ENCODE measurements at places on chromosomes 16 and 17.
A peak's percentile ranks its signal among the peaks of the same experiment; 100 is the strongest.

DNA sequence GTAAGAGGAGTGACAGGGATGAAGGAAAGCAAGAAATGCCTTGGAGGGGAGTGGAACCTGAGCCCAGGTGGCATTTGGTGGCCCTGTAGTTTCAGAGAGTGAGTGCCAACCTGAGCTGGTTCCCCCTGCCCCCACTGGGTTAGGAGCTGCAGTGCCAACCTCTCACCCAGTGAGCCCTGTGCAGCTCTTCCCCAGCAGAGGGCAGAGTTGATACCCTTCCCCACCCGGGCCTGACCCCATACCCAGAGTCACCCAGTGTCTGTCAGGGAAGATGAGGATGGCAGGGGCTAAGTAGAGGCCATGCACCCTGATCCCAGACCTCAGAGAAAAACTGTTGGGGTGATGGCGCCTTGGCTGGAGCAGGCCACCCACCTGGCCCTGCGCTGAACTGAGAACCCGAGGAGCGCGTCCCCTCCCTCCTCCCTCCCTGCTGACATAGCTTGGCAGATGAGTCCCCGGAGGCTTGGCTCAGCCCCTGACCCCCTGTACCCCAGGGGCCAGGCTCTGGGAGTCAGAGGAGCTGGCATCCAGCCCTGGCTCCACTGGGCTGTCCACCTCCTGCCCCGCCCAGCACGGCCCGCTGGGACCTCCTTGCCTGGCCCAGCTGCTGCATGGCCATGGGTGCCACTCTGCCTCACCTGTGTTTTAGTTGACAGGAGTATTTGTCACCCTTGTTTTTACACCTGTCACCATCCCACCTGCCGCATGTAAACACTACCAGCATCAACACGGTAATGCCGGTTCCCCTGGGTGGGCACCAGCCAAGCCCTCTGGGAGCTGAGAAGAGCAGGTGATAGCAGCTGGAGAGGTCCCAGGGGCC, 113.9 kb downstream of the AMFR start:
- no peak for DNase-seq

- DNase-seq: no peak
These were observed 27.3 kb upstream of the UBE2G1 start for GRCh38 chr17:4393806-4394205.

GRCh38 chr17:79907850-79908249, 68.6 kb upstream of the CBX4 start:
- DNase-seq: peak; percentile 18

GRCh38 chr16:8729779-8730334, 55.4 kb downstream of the ABAT start:
- DNase-seq: no peak

- DNase-seq: peak; percentile 17
These were observed 3.4 kb upstream of the SSH2 start for GRCh38 chr17:29933379-29933778.

DNA sequence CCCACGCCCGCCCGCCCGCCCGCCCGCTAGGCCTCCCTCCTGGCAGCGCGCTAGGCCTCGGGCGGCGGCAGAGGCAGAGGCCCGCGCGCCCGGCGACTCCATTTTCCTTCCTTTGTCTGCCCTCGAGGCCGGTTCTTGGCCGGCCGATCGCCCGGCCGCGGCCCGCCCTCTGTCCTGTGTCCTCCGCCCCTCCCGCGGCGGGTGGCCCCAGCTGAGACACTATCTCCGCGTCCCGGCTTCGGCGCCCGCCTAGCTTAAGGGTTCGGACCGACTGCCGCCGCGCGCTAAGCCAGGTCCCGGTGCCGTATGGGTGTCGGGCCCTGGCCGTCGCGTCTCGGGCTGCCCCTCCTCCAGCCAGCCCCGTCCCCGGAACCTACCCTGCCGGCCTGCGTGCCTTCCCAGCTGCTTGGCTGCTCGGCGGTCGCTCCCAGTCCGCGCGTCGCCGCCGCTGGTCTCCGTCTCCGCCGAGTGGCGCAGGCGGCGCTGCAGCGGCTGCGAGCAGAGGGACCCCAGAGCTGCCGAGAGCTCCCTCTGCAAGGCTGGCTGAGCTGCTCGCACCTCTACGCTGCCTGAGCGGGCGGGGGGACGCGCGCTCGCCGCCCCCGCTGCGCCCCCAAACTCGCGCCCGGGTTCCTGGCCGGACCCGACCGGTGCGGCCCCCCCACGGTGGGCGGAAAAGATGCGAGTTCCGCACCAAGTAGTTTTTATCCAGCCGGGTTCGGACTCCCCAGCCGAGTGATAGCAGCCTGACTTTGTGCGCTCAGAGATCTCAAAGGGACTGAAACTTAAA, 787 bp downstream of the CTCF start:
- peak; percentile 45 for DNase-seq

GRCh38 chr16:89721546-89722391, 432 bp downstream of the ZNF276 start:
- DNase-seq: peak; percentile 81

All from iris pigment epithelial cell (primary cell).